ENCODE measurements at places on chromosomes 12 and 14. TPM values are rescaled to one million over a fixed set of nuclear protein-coding genes. Genes with fewer than 3 reads are reported as not detected.

DNA sequence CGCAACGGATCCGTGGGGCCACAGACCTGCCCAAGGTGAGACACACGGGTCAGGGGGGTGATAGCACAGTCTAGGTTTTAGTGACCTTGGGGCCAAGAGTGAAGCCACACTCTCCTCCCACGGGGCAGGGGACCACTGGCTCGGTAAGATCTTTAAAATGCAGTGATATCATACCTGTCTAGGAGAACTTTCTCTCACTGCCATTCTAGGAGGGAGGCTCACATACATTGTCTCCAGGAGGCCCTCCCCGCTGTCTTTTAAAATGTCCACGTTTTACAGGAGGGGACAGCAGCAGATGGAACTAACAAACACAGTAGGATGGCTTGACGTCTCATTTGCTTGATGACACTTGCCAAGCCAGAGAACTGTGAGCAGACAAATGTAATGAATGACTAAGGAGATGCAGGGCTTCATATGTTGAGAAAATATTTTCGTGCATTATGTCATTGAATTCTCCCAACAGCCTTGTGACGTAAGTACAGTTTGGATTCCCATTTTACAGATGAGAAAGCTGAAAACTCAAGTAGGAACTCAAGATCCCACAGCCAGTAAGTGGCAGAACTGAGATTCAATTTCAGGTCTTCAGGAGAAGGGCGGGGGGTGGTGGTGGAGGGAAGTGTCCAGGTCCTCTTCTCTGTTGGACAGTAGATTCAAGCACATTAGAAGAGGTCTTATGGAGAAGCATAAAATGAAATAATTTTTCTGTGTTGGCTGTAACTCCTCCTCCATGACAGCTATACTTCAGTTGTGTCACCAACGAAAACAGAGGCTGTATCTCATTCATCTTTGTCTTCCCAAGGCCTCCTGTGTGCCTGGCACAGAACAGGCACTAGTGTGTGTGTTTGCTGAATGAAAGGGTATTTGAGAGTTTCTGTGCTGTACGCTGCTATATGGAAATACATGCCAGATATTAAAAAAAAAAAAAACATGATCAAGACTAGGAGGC lies 2.1 kb downstream of the VASH1 start:
- peaks cover 18% of the 10 kb centered on the region for H3K4me1 ChIP-seq
- H3K36me3 ChIP-seq = no peaks in the 10 kb centered on the region
- DNase-seq = no peak
- H3K27me3 ChIP-seq = peaks cover 14% of the 10 kb centered on the region

- no peak overlapping the region for H3K4me3 ChIP-seq
- H3K27me3 ChIP-seq = no peaks in the 10 kb centered on the region
- peak; percentile 25 for DNase-seq
- peaks cover 1% of the 10 kb centered on the region for H3K4me1 ChIP-seq
- no peak overlapping the region for H3K27ac ChIP-seq
Observed at GRCh38 chr14:67571275-67571990, 28.6 kb downstream of the PIGH start.

GPR84 gene
- total RNA-seq = 0.51 TPM

NELL2 gene
- total RNA-seq = not detected

TAS2R30 gene
- total RNA-seq = 0.34 TPM

- no peaks in the 10 kb centered on the region for H3K4me1 ChIP-seq
- H3K36me3 ChIP-seq = no peaks in the 10 kb centered on the region
- H3K27ac ChIP-seq = no peak overlapping the region
- H3K4me3 ChIP-seq = no peak overlapping the region
- DNase-seq = no peak
Observed at GRCh38 chr12:18496156-18496555, 234.8 kb downstream of the PIK3C2G start.

- peaks cover 13% of the 10 kb centered on the region for H3K4me1 ChIP-seq
- no peak overlapping the region for H3K27ac ChIP-seq
- H3K36me3 ChIP-seq = no peaks in the 10 kb centered on the region
- no peak overlapping the region for H3K4me3 ChIP-seq
- H3K27me3 ChIP-seq = no peaks in the 10 kb centered on the region
Observed at GRCh38 chr14:24110523-24110922, 4.1 kb upstream of the DCAF11 start.

- DNase-seq = peak; percentile 19
- no peaks in the 10 kb centered on the region for H3K4me1 ChIP-seq
- no peaks in the 10 kb centered on the region for H3K36me3 ChIP-seq
- H3K27me3 ChIP-seq = no peaks in the 10 kb centered on the region
Observed at GRCh38 chr14:39739796-39740195, 307.6 kb upstream of the FBXO33 start.

MFAP5 gene
- 63.5 TPM for total RNA-seq

NRIP2 gene
- total RNA-seq = 2.0 TPM

DNA sequence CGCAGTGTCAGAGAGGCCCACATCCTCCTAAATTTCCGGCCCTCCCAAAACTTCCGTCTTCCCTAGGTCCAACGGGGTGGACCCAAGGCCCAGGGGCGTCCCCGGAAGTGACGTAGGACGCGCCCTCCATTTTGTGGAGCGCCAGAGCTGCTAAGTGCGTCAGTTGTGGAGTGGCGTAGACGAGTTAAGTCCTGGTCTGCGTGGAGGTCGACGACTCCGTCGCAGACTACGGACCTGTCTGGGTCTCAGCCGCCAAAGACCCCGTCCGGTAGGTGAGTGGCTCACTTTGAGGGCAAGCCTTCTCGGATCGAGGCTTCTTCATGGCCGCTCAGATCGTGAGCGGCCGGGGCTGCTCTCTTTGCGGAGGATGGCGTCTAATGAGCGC lies at the start of gene SRSF5:
Gene SRSF5 (plus strand): TSS at position 159 of the 385 bp plus-strand sequence. CDS start 1,015 bp downstream, outside the sequence.
- no peaks in the 10 kb centered on the region for H3K27me3 ChIP-seq
- H3K4me3 ChIP-seq = peak within 1 kb of the TSS; percentile 97
- DNase-seq = peak; percentile 94
- peaks cover 34% of the 10 kb centered on the region for H3K4me1 ChIP-seq

OR4E1 gene
- total RNA-seq = not detected

AHNAK2 gene
- total RNA-seq = 8.6 TPM

DNA sequence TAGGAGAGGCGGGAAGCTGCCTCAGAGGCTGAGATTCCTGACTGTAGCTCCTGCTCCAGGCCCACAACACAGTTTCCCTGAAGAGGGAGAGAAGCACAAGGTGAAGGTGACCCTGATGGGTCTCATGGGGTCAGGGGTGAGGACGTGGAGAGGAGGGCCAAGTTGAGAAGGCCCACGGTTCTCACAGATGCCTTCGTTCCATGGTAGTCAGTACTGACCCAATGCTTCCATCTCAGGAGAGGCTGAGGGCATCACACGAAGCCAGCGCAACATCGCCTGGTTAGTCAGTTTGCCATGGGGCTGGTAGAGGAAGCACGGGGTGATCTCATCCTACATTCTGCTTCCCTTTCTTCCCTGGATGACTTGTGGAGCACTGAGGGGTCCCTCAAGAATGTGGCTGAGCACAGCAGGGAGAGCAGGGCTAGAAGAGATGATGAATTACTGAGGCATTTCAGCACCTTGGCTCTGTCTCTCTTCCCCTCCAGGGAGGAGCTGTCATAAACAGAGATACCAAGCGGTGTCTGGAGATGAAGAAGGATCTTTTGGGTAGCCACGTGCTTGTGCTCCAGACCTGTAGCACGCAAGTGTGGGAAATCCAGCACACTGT lies 51.9 kb downstream of the GALNT8 start:
- no peaks in the 10 kb centered on the region for H3K4me1 ChIP-seq
- no peak overlapping the region for H3K27ac ChIP-seq
- DNase-seq = no peak
- H3K4me3 ChIP-seq = no peak overlapping the region

DNA sequence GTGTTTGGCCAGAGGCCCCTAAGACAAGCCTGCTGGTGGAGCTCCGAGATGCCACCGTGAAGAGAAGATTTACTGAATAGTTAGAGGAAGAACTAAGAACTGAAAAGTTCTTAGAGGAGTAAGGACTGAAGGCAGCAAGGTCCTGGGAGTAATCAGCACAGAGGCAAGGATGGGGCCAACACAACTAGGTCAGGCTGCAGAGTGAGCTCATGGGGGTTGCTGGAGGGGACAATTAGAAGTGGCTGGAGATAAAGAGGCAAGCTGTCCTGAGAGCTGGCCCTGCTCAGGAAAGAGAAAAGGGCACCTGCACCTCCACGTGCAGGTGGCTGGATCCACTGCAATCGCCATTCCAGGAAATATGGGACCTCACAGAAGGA lies 52.7 kb downstream of the NFKBIA start:
- H3K27ac ChIP-seq = no peak overlapping the region
- H3K27me3 ChIP-seq = no peaks in the 10 kb centered on the region
- no peak overlapping the region for H3K4me3 ChIP-seq
- no peaks in the 10 kb centered on the region for H3K36me3 ChIP-seq

FGFR1OP2 gene
- 47.2 TPM for total RNA-seq

TAS2R20 gene
- not detected for total RNA-seq

DNA sequence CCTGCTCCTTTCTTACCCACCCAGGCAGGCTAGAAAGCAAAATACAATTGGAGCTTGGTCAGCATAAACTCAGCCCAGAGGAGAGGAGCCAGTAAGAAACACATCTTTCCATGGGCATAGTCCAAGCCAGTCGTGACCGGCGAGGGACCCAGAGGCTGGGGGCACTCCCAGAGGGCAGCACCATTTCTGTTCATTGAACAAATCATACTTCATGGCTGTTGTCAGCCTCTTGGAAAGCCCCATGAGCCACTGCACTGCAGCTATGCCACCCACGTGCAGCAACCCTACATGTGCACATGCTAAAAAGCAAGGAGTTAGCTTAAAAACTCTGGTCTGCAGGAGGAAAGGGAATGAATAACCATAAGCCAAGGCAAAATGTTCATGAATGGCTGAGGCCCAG lies 90.0 kb upstream of the CDKN3 start:
- no peak for DNase-seq
- no peaks in the 10 kb centered on the region for H3K4me1 ChIP-seq
- H3K36me3 ChIP-seq = no peaks in the 10 kb centered on the region
- H3K27ac ChIP-seq = no peak overlapping the region

- no peak overlapping the region for H3K27ac ChIP-seq
- H3K27me3 ChIP-seq = no peaks in the 10 kb centered on the region
- H3K4me1 ChIP-seq = no peaks in the 10 kb centered on the region
- no peaks in the 10 kb centered on the region for H3K36me3 ChIP-seq
Observed at GRCh38 chr12:116416166-116416565, 138.7 kb upstream of the MED13L start.

GRCh38 chr12:52198454-52199215 lies 6.8 kb upstream of the KRT80 start:
- peak overlapping the region; percentile 63 for H3K27ac ChIP-seq
- DNase-seq = no peak
- no peaks in the 10 kb centered on the region for H3K27me3 ChIP-seq
- H3K4me1 ChIP-seq = peaks cover 20% of the 10 kb centered on the region
- no peak overlapping the region for H3K4me3 ChIP-seq

GRCh38 chr12:118356809-118357256 lies 15.9 kb downstream of the TAOK3 start:
- DNase-seq = no peak
- H3K4me3 ChIP-seq = no peak overlapping the region
- peaks cover 16% of the 10 kb centered on the region for H3K4me1 ChIP-seq

DNA sequence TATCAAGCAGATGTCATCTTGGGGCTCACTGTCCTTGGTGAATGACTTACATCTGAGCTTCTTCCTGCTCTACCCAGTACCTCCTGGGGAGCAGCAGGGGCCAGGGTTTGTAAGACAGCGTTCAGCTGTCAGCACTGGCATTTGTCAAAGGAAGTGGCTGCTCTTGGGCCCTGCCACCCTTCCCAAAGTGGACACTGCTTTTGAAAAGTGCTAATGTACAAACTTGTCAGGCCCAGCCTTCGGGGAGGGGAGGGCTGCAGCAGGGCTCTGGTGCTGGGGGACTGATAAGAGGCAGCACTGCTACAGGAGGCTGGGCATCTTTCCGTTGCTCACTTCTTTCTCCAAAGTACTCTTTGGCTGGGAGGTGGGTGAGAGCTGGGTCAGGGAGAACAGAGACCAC lies 59.8 kb upstream of the RBM19 start:
- no peak overlapping the region for H3K27ac ChIP-seq
- H3K4me3 ChIP-seq = no peak overlapping the region
- H3K27me3 ChIP-seq = no peaks in the 10 kb centered on the region
- DNase-seq = no peak
- H3K4me1 ChIP-seq = no peaks in the 10 kb centered on the region
- no peaks in the 10 kb centered on the region for H3K36me3 ChIP-seq

DNA sequence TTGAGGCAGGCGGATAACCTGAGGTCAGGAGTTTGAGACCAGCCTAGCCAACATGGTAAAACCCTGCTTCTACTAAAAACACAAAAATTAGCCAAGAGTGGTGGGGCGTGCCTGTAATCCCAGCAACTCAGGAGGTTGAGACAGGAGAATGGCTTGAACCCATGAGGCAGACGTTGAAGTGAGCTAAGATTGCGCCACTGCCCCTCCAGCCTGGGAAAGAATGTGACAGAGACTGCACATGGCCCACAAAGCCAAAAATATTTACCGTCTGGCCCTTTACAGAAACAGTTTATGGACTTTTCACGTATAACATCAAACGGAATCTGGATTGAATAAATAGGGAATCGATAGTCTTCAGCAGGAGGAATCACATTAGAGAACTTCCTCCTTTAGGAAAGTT lies 3.5 kb downstream of the RSRC2 start:
- peaks cover 48% of the 10 kb centered on the region for H3K4me1 ChIP-seq
- peak overlapping the region; percentile 82 for H3K27ac ChIP-seq
- peak overlapping the region; percentile 58 for H3K4me3 ChIP-seq
- H3K27me3 ChIP-seq = no peaks in the 10 kb centered on the region
- DNase-seq = peak; percentile 26
- H3K36me3 ChIP-seq = peaks cover 41% of the 10 kb centered on the region

SERPINA5 gene
- total RNA-seq = 35.6 TPM

DNA sequence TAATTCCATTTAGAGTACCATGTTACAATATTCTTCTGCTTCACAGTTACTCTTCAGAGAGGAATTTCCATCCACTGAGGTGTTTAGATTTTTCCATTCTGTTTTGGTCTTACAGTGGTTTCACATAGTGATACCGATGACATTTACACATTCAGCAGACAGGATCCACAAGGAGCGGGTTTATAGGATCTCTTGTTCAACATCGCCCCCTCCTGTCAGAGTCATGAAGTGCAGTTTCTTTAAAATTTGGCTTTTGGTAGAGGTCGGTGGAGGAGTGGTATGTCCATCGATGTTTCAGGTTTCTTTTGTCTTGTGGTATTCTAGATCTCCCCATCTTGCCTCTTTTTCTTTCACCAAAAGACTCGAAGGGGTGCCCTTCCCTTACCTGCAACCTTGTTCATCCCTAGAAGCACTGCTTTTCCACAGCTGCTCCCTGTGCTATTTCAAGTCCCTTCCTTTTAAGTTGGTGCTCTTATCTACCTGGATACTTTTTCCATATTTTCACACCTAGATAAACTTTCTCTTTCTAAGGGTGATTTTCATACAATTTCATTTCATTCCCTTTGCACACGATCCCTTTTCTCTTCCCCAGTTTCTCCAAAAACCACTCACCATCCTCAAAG lies 181.3 kb downstream of the ITPR2 start:
- no peaks in the 10 kb centered on the region for H3K4me1 ChIP-seq
- H3K36me3 ChIP-seq = no peaks in the 10 kb centered on the region
- H3K27ac ChIP-seq = no peak overlapping the region
- no peaks in the 10 kb centered on the region for H3K27me3 ChIP-seq
- no peak for DNase-seq

- DNase-seq = no peak
- no peaks in the 10 kb centered on the region for H3K4me1 ChIP-seq
- H3K36me3 ChIP-seq = no peaks in the 10 kb centered on the region
- H3K27me3 ChIP-seq = peaks cover 32% of the 10 kb centered on the region
Observed at GRCh38 chr12:52713960-52714886, 10.9 kb upstream of the KRT77 start.

KLRG1 gene
- total RNA-seq = 1.8 TPM

AKAP5 gene
- total RNA-seq = 0.87 TPM

OR10G3 gene
- total RNA-seq = not detected

- H3K4me3 ChIP-seq = no peak overlapping the region
- no peaks in the 10 kb centered on the region for H3K36me3 ChIP-seq
- H3K4me1 ChIP-seq = no peaks in the 10 kb centered on the region
- H3K27me3 ChIP-seq = no peaks in the 10 kb centered on the region
Observed at GRCh38 chr12:84270470-84271140, 642.0 kb downstream of the SLC6A15 start.
